ENCODE measurements at places on chromosomes 11 and 22. TPM values are rescaled to one million over a fixed set of nuclear protein-coding genes. Genes with fewer than 3 reads are reported as not detected.

Gene SGSM1
- total RNA-seq = 5.9 TPM

Gene RIMBP3B
- total RNA-seq = under 0.01 TPM

Gene CTSF
- total RNA-seq = 39.6 TPM

Gene TRIM48
- not detected for total RNA-seq

Gene MYOD1
- not detected for total RNA-seq

Data from dermis lymphatic vessel endothelial cell (primary cell).